Activated naive CD4-positive, alpha-beta T cell treated with Interleukin-2 at 50 U/mL for 16 hours (primary cell): ENCODE measurements at places on chromosomes 5 and 9.

DNA sequence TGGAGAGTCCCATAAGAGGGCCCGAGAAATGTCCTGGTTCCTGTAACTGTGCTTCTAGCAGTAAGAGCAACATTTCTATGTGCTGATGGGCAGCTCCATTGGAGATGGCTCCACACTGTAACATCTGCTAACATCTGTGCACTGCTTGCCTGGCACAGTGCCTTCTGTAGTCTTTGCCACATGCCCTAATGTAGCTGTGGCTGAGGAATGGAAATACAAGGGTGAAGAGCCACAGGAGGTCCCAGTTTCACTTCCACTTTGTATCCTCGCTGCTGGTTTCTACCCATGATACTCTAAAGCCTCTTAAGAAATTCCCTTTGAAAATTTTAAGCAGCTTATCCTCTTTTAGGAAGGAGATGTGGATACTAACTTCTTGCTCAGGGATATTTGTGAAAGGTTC, 97.4 kb downstream of the HOMER1 start:
- no peak for DNase-seq

DNA sequence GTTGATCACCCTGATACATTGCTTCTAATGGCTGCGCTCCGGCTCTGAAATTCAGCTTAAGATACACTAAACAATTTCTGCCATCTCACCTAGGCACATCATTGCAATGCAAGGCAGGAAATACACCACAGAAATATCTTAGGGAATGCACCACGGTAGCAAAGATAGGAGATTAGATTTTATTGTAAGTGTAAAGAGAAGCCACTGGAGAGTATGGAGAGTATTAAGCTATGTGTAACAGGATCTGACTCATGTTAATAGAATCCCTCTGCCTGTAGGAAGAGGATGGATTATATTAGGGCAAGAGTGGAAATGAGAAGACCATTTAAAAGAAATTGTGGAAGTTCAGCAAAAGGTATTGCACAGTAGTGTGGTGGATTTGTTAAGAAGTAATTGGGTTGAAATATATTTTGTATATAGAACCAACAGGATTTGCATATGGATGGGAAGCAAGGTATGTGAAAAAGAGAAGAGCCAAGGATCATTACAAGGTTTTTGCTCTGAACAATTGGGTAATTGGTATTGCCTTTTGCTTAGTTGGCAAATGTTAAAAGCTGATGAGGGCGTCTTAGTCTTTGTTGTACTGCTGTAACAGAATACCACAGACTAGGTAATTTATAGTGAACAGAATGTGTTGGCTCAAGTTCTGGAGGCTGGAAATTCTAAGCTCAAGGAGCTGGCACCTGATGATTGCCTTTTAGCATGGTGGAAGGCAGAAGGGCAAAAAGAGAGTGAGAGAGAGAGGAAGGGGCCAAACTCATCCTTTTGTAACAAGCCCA, 636.1 kb downstream of the PSAT1 start:
- DNase-seq: no peak

DNA sequence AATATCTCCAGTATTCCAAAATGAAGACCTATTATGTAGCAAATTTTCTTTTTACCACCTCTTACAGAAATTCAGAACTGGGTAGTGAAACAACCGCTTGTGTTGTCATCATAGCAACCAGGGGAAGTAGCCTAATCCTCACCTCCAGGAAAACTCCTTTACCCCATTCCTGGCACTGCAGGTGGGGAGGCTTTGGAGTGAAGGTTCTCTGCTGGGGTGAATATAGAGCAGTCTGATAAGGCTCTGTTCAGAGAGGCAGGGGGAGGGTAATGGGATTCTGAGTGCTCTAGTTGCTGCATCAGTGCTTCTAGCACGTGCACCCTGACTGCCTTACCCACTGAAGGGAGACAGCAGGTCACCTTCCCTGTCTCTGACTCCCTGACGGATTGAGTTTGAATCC, 116.2 kb downstream of the MAN2A1 start:
- DNase-seq: no peak

- no peak for DNase-seq
Observed at GRCh38 chr9:120646948-120647347, 67.0 kb upstream of the CDK5RAP2 start.

GRCh38 chr5:1208221-1208742, 6.9 kb downstream of the SLC6A19 start:
- no peak for DNase-seq

DNA sequence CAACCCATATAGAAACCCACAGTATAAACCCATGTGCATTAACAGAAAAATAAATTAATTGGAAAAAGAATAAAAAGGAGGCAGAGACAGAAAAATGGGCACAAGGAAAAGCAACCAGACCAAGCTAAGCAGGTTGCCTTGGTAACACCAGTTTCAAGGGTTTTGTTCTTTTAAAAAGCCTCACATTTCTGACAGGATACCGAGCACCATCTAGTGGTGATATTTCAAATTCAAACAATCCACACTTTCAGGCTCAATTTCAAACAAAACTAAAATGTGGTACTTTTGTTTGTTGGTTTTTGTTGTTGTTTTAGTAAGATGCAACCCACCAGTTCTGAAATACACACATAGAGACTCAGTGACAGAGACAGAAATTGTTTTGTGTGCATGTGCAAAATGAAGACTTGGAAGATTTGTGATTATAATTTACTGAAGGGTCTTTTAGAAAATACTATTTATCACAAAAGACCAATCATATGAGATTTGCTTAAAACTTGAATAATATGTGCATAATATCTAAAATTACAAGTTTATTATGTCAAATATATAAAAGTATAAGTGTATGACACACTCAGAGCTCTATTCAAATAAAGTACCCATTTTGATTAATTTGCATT, 318.2 kb downstream of the SLCO4C1 start:
- DNase-seq: no peak

DNA sequence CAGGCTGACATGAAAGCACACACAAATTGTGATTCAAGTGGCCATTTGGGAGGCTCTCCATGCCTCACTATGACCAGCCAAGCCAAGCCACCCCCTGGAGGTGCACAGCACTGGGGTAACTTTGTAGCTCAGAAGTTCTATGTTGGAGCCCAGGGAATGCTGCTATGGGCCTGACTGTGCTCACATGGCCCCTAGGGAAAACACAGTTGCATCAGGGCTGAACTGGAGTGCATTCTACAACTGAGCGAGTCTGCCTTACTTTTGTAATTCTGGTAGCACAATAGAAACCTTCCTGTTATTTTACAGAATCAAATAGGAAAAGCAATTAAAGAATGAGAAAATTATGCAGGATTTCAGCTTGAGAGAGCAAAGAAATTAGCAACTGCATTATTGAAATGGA, 455.5 kb upstream of the TRPC7 start:
- DNase-seq: no peak

DNA sequence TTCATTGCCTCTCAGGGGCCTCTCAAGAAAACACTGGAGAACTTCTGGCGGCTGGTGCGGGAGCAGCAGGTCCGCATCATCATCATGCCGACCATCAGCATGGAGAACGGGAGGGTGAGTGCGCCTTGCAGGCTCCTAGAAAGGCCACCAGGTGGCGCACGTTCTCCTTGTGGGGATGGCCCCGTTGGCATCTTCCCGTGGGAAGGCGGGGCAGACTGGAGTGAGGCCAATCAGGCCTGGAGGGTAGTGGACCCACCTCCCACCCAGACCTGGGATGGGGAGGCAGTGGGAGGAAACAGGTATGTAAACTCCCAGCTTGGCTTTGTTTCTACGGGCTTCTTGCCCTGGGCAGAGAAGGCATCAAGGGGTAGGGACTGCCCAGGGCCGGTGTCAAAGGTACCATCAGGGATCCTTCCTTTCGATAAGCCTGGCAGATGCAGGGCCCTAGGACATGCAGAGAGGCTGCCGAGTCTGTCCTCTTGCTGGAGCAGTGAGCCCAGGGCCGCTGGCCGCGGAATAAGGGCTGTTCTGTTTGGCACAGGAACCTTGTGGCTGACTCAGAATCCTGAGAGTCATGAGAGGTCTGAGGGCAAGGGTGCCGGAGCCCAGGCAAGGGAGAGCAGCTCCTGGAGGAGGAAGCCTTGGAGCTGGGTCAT, 18.9 kb upstream of the SPTLC1 start:
- peak; percentile 78 for DNase-seq

DNA sequence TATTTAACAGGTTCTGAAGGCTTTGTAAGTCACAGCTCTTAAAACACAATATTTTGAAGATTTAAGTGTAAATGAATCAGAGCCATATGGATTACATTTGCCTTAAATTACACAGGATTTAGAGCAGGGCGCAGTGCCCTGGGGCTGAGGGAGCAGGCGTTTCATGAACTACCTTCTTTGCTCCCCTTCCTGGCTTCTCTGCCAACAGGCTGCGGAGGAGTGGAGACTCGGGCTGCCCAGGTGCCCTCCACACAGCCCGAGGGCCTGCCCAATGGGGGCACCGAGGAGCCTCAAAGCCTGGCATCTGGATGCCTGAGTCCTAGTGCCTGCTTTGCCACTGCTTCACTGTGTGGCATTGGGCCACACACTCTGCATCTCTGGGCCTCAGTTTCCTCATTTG, 90.6 kb upstream of the HAND1 start:
- DNase-seq: no peak

GRCh38 chr5:137035480-137035878, 463.6 kb downstream of the SPOCK1 start:
- no peak for DNase-seq

DNA sequence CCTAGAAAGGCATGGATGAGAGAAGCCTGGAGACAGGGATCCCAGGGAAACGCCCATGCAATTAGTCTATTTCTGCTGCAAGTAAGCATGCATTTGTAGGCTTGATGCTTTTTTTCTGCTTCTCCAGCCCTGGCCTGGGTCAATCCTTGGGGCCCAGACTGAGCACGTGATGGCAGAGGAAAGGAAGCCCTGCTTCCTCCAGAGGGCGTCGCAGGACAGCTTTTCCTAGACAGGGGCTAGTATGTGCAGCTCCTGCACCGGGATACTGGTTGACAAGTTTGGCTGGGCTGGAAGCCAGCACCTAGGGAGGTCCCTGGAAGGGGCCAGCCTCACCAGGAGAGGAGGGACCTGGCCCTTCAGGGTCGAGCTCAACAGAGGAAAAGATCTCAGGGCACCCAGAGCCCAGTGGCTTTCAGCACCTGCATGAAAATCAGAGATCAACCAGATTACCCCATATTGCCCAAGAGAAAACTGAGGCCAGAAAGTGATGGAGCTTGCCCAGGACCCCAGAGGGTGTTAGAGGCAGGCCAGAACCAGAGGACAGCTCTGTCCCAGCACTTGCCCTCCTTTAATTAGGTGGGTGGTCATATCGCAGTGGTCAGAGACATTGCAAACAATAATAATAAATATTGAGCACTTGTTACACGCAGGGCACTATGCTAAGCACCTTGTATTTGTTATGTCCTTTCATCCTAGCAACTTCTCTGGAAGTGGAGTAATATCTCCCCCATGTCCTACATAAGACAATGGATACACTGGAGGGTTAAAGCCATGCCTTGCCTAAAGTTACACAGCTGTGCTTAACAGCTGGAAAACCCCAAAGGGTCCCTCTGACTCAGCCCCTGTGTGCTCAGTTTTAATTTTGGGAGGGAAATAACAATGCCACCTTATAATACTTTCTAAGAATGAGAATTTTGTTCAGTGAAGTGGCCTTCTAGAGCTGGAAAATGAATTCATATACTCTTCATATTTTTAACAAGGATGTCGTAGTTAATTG, 67.1 kb downstream of the KLF4 start:
- peak; percentile 2 for DNase-seq

GRCh38 chr5:75568202-75568601, 43.1 kb upstream of the ANKDD1B start:
- no peak for DNase-seq

DNA sequence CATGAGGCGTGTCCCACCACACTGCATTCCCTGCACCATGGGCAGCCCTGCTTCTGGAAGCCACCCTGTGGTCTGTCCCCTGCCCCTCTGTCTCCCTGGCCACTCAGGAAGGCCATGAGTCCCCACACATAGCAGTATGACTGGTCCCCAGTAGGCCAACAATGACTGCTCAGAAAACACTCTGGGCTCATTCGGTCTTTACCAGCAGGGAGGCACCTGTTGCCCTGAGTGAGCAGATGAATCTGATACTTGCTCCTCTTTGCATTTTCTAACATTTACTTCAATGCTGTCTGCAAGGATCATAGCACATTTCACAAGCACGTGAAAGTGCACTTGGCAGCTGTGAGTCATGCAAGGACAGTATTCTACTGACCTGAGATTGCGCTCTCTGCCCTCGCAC, 365.4 kb upstream of the IRX1 start:
- no peak for DNase-seq

- DNase-seq: no peak
Observed at GRCh38 chr5:149492781-149493180, 58.5 kb downstream of the CSNK1A1 start.

- no peak for DNase-seq
Observed at GRCh38 chr5:102226321-102226720, 69.8 kb downstream of the SLCO4C1 start.

DNA sequence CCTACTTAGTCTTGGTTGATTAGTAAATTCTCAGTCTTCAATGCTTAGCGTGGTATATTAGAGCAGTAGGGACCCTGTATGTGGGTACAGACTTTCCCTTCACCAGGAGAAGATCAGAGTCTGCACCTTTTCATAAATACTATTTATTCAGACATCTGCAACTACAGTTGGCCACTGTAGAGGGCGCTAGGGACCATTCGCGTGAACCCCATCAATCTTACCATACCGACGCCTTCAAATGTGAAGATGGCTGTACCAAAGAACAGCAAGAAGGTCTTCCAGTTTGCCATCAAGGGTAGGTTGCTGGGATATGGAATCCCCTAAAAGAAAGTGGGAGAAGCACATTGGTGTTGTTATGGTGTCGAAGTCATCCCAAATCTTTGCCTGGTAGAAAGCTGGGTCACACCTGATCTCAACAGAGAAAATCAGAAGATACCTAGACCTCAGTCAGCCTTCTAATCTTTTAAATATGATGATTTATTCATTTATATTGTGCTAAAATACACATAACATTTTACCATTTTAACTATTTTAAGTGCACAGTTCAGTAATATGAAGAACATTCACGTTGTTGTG, 19.1 kb downstream of the SLC36A3 start:
- DNase-seq: no peak

GRCh38 chr9:14296495-14297113, 17.3 kb downstream of the NFIB start:
- no peak for DNase-seq

DNA sequence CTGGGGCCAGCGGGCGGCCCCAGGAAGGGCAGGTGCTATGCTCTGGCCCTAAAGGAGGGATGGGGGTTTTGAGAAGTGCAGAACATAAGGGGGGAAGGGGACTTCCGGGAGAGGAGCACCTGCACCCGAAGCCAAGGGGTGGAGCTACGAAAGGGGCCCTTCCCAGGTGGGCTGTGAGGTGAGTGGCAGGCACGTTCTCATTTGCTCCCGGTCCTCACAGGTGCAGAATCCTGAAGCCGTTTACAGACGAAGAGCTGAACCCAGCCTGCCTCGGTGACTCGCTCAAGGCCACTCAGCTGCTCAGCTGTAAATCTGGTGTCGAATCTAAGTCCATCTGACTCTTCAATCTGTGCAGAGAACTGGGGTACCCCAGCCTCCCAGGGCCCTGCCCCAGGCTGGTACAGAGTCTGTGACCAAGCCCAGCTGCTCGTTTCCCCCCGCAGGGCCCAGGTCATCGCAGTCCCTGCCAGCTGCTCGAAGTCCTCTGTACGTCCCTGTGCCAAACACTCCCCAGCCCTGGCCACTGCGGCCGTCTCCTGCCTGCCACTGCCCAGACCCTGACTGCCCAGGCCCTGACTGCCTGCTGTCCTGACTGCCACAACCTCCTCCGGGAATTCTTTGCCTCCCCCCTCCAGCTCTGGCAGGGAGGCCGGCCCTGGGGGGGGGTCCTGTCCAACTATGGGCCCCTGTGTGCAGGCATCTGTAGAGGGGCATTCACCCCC, 53.8 kb upstream of the RXRA start:
- DNase-seq: no peak

GRCh38 chr9:83988411-83988810, 7.8 kb downstream of the RMI1 start:
- no peak for DNase-seq

- peak; percentile 21 for DNase-seq
Observed at GRCh38 chr5:75037106-75037505, 15.3 kb downstream of the GCNT4 start.
